ENCODE measurements at places on chromosomes 11 and 22.

DNA sequence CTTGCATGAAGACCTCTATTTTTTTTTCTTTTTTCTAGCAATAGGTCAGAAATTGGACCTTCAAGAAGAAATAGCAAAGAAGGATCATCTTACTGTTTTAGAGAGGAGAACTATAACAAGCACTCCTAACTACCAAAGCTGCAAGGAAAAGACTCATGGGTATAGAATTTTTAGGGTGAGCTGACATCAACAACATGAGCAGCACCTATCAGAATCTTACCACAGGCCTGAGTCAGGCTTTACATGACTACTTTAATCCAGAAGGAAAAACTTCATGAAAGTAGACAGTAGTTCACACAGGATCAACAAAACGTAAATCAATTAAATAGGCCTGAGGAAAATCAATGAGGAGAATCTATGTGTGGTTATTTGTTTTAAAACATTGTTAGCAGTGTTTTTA is 130.5 kb downstream of the FAM76B start:
- no peak for DNase-seq

GRCh38 chr11:88594274-88594950 is 256.9 kb upstream of the CTSC start:
- no peak for DNase-seq

GRCh38 chr22:38859581-38860282 is 12.3 kb downstream of the CBX6 start:
- no peak for DNase-seq

GRCh38 chr11:2746401-2747247 is 46.8 kb upstream of the KCNQ1OT1 start:
- no peak for DNase-seq

DNA sequence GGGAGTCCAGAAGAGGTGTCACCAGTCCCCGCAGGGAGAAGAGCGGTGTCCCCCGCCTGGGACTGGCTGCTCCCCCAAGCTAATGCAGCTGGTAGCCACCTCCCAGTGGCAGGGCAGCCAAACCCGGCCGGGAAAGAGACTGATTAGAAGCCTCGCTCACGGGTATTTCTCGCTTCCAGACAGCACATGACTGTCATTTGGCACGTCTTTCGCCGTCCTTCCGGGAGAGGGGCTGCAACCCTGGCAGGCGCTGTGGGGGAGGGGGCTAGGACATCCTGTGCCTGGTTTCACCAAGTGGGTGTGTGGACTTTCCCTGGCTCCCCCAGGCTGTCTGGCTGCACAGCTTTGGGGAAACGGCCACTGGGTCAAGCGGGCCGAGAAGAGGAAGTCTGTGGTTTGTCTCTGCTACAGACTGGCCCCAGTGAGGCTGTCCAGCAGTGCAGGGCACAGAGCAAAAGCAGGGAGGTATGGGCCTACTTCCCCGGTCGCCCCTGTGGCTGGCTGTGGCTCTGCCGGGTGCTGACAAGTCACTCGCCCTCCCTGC is 3.8 kb downstream of the CD81 start:
- DNase-seq, result no peak

DNA sequence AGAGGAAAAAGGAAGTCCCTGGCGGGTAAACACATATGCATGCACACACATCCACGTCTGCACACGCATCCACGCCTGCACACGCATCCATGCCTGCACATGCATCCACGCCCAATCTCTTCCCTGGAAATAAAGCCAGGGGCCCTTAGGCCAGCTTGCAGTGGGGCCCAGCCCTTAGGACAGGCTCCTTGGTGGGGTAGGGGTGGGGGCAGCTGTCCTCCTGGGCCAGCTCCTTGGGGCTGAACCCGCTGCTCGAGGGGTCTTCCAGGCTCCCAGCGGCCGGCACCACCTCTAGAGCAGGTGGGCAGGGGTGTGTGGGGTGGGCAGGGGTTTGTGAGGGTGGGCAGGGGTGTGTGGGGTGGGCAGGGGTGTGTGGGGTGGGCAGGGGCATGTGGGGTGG is 1.9 kb downstream of the C11orf21 start:
- no peak for DNase-seq

Data from mesendoderm (in vitro differentiated cells).